ENCODE measurements at places on chromosomes 5 and 9.

GRCh38 chr9:127942216-127943010 is 4.8 kb upstream of the DPM2 start:
- peak; percentile 61 for DNase-seq

- DNase-seq: peak; percentile 41
These were observed 11.5 kb downstream of the SARDH start for GRCh38 chr9:133726401-133727276.

GRCh38 chr5:58452566-58453258 is 7.2 kb downstream of the PLK2 start:
- DNase-seq: no peak

- no peak for DNase-seq
These were observed 474.0 kb downstream of the CCDC171 start for GRCh38 chr9:16026886-16027285.

- DNase-seq: no peak
These were observed 401.3 kb downstream of the BNC2 start for GRCh38 chr9:16469184-16469583.

DNA sequence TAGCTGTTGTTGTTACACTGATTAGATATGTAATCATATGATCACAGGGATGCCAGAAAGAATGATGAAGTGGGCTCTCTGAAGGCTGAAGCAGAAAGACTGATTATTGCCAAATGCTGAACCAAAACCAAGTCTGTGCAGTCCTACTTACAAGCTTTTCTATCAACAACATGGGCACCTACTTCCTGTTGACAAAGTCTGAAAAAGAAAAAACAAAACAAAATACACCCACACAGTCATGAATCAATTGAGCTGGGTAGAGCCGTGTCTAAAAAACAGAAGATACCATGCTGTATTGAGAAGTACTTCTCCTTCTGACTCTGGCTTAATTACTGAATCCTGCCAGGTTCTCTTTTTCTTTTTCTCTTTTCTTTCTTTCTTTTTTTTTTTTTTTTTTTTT is 363.4 kb downstream of the RAB3C start:
- DNase-seq: no peak

GRCh38 chr5:176491101-176491502 is 42.9 kb downstream of the FAF2 start:
- peak; percentile 31 for DNase-seq

GRCh38 chr5:135569755-135570452 is 8.9 kb downstream of the CXCL14 start:
- peak; percentile 59 for DNase-seq

GRCh38 chr9:21096172-21096900 is 18.6 kb upstream of the IFNB1 start:
- peak; percentile 70 for DNase-seq

GRCh38 chr9:25048098-25048724 is 502.5 kb upstream of the IZUMO3 start:
- no peak for DNase-seq

GRCh38 chr9:127999461-127999860 is 18.7 kb upstream of the EEIG1 start:
- DNase-seq: no peak

- DNase-seq: no peak
These were observed 85.6 kb downstream of the MACROH2A1 start for GRCh38 chr5:135313405-135313804.

DNA sequence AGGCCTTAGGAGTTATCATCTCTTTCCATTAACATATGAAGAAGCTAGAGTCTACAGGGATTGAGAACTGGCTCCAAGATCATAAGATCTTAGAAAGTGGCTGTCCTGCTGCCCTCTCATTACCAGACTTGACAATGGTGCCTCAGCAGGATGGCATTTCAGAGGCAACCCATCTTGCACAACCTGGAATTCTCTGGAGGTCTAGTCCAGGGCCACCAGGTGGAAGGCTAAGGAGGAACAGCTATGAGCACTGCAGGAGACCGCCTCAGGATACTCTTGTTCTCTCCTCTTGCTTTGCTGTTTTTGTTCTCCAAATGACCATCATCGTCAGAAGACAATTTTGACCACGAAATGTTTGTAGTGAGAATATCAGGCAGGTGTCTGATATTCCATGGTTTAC is 322.6 kb downstream of the FBXL17 start:
- DNase-seq: no peak

GRCh38 chr9:101543098-101543735 is 9.6 kb downstream of the RNF20 start:
- no peak for DNase-seq

DNA sequence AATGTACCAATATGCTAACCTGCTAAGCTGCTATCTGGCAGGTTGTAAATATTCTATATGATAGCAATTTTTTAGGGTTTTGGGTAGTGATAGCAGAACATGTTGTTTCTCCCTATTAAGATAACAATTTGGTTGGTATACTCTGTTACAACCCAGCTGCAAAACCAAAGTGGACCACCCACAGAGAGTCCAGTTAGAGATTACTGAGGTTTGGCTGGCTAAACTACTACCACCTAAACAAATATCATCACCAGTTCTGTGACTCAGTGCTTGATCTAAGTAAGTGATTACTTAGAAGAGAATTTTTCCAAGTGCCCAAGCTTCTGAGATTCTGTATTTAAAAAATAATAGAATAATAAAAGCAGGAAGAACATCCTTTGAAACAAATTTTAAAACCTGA is 72.3 kb downstream of the XRCC4 start:
- DNase-seq: peak; percentile 68

GRCh38 chr9:6415266-6415665 is 2.3 kb downstream of the UHRF2 start:
- no peak for DNase-seq

GRCh38 chr5:3517348-3517747 is 78.3 kb upstream of the IRX1 start:
- DNase-seq: no peak

DNA sequence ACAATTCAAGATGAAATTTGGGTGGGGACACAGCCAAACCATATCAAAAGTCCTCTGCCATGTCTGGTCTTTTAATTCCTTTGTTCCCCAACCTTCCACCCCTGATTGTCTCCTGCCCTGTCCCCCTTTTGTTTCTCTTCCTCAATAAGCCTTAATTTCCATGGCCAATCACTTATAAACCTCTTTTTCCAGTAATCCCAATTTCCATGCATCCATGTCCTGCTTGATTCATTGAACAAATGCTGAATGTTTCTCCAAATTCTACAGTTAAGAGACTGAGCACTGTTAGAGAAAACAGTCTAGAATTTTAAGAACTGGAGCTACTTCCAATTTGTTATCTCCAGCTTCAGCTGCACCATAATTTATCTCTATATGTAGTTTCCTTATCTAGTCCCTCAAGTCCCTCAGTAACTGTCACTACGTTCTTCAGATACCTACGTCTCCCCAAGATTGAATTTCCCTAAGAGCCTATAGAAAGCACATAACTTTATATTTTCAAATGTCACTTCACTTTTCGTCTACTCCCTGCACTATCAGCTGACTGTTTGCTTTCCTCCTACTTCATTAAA is 34.2 kb downstream of the TARS1 start:
- DNase-seq: no peak

DNA sequence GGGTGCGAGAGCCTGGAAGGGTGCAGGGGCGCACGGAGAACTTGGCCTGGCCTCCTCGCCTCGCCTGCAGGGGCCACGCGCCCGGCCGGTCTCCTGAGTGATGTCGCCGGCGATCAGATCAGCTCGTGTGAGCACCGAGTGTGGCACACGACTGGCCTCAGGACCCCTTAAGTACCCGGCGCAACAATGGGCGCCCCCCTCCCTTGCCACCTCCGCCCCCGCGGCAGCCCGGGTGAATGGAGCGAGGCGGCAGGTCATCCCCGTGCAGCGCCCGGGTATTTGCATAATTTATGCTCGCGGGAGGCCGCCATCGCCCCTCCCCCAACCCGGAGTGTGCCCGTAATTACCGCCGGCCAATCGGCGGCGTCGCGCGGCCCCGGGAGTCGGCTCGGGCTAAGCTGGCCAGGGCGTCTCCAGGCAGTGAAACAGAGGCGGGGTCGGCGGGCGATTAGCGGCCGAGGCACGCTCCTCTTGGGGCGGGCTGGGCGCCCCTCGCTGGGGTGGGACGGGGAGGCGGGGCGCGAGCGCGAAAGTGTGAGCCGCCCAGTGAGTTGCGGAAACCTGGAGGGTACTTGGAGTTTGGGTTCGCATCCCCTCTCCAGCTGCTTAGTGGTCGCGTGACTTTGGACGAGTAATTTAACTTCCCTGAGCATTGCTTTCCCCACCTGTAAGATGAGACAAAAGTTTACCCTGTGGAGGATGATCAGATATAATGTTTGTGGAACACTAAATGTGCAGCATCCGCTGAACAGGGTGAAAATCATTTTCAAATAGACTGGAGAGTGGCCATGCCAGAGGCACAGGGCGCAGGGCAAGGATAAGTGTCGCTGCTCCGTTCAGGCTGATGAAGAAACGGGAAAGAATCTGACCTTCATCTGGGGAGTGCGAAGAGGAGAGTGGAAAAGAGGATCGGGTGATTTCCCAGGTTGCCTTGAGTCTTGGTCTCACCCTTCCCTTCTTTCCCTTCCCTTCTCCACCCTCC is at the start of gene NEUROG1:
TSS of gene NEUROG1 (minus strand) at position 145 of the 982 bp plus-strand sequence. CDS start 274 bp downstream, outside the sequence.
- no peak for DNase-seq

GRCh38 chr5:169626779-169627178 is 10.3 kb upstream of the DOCK2 start:
- peak; percentile 92 for DNase-seq

DNA sequence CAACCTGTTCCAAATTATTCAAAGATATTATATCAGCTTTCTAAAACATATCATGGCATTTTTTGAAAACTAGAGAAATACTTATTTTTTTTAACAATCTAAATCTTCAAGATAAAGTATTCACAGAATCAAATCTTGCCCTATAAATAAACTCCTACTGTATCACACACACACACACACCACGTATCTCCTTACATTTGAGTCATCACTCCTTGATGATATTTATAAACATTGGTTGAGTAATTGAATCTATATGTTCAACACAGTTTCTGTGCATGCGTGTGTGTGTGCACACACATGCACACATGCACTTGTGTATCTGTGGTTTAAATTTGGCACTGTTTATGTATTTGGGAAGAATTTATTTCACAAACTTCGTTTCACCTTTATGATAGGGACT is 1716.4 kb downstream of the EFNA5 start:
- peak; percentile 33 for DNase-seq

- no peak for DNase-seq
These were observed 333.9 kb downstream of the NR2F1-AS1 start for GRCh38 chr5:93247105-93247504.

DNA sequence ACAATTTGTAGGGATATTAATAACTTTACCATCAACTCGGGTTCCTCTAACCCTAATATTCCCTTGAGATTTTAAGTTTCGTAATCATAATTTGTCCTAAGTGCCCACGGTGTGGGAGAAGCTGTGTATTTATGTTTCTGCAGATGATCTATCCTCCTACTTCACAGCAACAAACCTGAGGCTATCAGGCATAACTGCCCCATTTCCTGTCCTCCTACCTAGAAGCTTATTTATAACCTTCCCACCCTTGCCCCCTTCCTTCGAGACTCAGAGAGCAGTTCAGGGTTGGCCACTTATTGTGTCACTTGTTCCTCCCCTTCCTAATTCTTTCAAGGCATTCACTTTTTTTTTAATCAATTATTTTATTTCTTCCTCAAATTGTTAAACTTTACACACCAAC is 29.6 kb upstream of the LCP2 start:
- DNase-seq: no peak

DNA sequence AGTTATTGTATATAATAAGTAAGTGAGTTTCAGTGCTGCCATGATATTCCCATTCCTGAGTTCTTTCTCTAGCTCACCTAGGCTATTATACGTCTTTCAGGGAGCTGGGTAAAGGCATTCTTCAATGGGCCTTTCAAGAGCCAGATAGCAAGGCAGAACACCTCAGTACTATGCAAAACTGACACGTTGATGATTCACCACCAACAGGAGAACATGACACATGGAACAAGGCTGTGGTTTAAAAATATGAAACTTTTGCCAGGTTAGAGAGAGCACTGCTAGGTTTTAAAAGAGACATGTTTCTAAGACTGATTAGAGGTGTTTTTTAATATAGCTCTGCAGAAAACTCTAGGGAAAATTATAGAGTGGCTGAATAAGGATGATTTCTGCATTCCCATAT is 95.9 kb downstream of the UGCG start:
- DNase-seq: peak; percentile 89

- DNase-seq: no peak
These were observed 14.2 kb downstream of the IARS1 start for GRCh38 chr9:92279302-92279701.

GRCh38 chr5:2094616-2094995 is 211.9 kb upstream of the IRX4 start:
- DNase-seq: no peak

DNA sequence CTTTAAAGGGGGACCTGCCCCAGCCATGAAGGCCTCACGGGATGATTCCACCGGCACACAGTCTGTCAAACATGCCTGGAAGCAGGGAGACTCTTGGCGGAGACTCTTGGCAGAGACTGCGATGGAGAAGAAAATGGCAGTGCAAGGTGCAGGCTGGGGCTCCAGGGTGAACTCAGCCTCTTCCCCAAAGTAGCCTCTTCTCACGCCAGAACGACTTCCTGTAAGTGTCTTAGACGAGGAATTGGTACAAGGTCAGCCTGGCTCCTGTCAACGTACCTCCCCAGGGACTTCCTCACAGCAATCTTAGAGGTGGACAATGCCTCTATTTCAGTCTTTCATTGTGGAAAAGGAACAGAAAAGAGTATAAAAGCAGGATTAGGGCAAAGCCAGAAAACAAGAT is 109.3 kb downstream of the UGCG start:
- no peak for DNase-seq

- DNase-seq: no peak
These were observed 445.7 kb upstream of the TRPC7 start for GRCh38 chr5:136811086-136811485.

DNA sequence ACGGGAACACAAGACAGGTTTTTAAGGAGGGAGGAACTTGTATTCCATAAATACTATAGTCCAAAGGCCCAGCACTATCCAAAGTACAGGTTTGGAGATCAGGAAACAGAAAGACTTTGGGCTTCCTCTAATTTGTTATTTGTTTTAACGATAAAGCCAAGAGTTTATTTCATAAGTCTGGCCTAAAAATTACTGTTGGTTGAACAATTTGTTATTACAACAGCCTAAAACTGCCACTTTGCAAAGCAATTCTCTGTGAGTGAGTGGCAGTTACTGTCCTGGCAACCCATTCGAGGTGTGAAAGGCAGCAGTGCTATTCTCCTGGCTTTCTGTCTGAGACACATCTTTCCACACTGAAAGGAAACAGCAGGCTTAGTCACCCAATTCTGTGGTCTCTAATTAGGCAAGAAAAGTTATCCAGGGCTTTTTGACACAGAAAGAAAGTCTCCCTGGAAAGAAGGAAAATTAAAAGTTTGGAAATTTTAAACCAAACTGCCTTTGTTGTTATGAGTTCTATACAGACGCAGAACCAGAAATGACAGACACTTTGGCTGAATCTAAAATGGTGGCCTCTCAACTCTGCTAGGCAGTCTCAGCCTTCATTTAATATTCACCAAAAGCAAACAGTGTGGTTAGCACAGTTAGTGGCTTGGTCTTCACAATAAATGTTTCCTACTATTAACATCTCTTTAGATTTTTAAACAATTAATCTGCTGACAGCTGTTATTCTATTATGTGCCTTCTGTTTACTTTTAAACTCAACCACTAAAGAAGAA is 33.9 kb downstream of the PSMB7 start:
- peak; percentile 72 for DNase-seq

GRCh38 chr9:72390907-72391306 is 25.9 kb upstream of the ZFAND5 start:
- DNase-seq: no peak
